ENCODE measurements at places on chromosomes 2 and 18. TPM values are rescaled to one million over a fixed set of nuclear protein-coding genes. Genes with fewer than 3 reads are reported as not detected.

DNA sequence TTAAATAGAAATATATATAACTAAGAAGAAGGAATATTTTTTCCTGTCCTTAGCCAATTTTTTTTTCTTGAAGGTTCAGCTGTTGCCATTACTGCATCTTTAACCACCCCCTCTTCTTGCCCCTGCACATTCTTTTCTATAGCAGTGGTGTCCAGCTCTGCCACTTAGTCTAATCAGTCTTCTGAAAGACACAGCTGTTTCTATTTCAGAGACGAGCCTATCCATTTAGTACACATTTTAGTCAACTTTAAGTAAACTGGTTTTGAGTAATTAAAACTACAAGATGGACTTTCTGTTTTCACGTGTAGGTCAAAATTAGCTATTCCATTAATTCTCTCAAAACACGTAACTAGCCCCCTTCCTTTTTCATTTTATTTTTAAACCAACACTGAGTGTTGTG lies 21.0 kb downstream of the SPOPL start:
- no peaks in the 10 kb centered on the region for H3K4me1 ChIP-seq
- H3K4me3 ChIP-seq = no peak overlapping the region
- no peaks in the 10 kb centered on the region for H3K36me3 ChIP-seq

DNA sequence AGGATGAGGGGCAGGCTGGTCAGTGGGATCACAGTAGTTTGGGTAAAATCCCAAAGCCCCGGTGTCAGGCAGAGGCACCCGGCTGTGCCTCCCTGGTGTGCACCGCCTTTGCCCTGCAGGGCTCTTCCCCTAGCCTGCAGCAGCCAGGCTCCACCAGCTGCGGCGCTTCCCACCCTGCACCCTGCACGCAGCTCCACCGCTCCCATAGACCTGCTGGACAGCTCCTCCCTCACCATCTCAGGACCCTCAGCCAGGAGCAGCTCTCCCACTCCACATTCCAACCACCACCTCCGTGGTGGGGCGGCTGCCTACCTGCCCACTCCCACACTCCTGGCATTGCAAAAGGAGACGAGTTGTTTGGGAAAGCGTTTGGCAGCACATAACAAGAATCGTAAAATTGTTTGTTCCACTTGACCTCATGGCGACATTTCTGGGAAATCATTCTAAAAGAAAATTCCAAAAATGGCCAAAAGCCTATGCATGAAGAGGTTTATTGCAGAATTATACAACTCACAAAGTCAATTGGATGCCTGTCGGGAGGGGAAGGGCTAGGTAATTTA lies 287.4 kb upstream of the HDAC4 start:
- H3K27ac ChIP-seq = no peak overlapping the region
- H3K4me1 ChIP-seq = no peaks in the 10 kb centered on the region
- H3K27me3 ChIP-seq = no peaks in the 10 kb centered on the region
- DNase-seq = no peak
- H3K36me3 ChIP-seq = no peaks in the 10 kb centered on the region

DNA sequence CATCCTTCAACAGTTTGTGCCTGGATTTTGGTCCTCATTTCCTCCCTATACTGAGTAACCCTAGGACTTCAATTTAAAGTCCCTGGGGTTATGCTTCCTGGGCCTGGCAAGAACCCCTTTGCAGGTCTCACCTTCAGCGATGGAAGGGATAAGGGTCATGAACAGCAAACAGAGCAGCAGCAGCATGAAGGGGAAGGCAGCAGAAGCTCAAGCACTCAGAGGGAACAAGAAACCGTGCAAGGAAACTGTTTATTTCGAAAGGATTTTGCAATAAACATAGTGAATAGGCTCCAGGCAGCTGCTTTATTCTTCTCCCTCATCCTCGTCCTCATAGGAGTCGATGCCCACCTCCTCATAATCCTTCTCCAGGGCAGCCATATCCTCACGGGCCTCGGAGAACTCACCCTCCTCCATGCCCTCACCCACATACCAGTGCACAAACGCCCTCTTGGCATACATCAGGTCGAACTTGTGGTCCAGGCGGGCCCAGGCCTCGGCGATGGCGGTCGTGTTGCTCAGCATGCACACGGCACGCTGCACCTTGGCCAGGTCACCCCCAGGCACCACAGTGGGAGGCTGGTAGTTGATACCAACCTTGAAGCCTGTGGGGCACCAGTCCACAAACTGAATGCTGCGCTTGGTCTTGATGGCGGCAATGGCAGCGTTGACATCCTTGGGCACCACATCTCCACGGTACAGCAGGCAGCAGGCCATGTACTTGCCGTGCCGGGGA lies 2.8 kb upstream of the TUBA4B start:
- peaks cover 71% of the 10 kb centered on the region for H3K4me1 ChIP-seq
- no peaks in the 10 kb centered on the region for H3K27me3 ChIP-seq

The CEBPZOS gene
- polyA plus RNA-seq = 58.8 TPM

Measured in naive thymus-derived CD4-positive, alpha-beta T cell (primary cell).